ENCODE measurements at places on chromosomes 2 and 18. TPM values are rescaled to one million over a fixed set of nuclear protein-coding genes. Genes with fewer than 3 reads are reported as not detected.

Gene RASGRP3
- not detected for total RNA-seq

Gene PAIP2B
- 3.7 TPM for total RNA-seq

DNA sequence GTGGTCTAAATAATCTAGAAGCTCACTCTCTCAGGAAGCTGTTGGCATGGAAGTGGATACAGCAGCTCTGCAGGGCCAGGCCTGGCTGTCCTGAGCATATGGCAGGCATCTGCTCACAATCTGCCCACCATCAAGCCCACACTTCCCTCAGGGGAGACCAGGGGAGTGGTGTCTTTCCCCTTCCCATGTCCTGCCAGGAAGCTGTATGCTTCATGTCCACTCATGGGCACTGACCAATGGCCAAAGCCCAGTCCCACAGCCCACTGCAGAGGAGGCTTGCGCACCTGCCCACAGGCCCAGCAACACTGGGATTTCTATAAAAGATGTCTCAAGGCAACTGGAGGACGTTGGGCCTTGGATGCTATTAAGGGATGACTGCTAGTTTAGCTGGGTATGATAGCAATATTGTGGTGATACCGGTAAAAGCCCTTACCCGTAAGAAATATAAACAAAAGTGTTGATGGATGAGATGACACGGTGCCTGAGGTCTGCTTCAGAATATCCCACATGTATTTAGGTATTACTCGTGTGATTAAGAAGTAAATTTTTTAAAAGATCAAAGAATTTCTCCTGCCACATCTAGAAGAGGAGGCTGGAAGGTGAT is 106.7 kb upstream of the CTDP1 start:
- DNase-seq = no peak

DNA sequence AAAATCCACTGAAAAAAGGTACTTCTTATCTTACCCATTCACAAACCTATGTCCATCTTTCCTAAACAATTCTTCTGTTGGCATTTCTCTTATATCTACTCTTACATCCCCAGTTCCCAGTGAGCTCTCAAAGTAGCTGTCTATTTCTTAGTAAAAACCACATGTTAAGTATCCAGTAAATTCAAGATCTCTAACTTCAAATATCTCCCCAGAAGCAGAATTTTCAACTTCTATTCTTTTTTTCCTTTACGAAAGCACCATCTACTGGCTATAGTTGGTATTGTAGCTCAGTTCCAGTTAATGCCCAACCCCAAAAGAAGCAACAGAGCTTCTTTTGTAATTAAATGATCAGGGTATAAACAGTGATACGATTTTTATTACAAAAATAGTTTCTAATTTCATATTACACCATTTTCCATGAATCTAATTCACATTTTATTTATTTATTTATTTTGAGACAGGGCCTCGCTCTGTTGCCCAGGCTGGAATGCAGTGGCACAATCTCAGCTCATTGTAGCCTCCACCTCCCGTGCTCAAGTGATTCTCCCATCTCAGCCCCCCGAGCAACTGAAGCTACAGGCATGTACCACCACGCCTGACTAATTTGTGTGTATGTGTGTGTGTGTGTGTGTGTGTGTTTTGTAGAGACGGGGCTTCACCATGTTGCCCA is 28.5 kb downstream of the HRH4 start:
- DNase-seq = peak; percentile 26

GRCh38 chr2:198017068-198017467 is 212.7 kb downstream of the PLCL1 start:
- no peak for DNase-seq

GRCh38 chr2:127811397-127812321 is 688 bp upstream of the WDR33 start:
- no peak for DNase-seq

DNA sequence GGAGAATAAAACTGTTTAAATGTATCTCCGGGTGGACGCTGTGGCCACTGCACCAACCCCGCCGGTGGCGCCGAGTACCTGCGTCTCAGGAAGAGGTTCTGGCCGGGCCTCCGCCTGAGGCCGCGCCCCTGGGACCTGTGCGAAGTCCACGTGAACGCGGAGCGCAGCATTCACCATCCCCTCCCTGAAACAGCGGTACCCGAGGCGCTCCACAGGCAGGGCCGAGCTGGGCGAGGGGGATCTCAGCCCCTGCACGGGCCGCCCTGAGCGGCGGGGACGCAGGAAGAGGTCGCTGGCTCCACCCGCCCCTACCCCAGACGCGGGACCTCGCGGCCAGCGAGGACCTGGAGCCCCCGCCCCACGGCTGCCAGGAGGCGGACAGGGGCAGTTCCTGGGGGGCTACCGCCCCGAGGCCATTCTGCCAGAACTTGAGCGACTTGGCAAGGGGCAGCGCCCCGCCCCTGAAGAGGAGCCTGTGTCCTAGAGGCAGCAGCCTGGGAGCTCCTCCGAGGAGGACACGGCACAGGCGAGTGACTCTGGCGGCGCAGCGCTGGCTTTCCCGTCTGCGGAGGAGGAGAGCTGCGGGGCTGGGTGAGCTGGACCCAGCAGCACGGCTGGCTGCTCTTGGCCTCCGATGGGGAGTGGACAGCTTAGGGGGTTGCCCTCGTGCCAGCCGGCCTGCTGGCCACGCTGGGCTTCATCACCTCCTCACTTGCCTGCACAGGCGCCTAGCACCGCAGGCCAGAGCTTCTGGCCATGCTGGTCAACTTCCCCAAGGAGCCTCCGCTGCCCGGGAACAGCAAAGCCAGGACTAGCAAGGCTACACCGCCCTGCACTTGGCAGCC is 9.7 kb upstream of the TEKT4 start:
- DNase-seq = peak; percentile 67
